Forelimb muscle (tissue), 1 donor: ENCODE measurements at places on chromosomes 5 and 9.
A peak's percentile ranks its signal among the peaks of the same experiment; 100 is the strongest.

- DNase-seq, result no peak
These were observed 1.8 kb upstream of the FAT2 start for GRCh38 chr5:151592855-151593408.

DNA sequence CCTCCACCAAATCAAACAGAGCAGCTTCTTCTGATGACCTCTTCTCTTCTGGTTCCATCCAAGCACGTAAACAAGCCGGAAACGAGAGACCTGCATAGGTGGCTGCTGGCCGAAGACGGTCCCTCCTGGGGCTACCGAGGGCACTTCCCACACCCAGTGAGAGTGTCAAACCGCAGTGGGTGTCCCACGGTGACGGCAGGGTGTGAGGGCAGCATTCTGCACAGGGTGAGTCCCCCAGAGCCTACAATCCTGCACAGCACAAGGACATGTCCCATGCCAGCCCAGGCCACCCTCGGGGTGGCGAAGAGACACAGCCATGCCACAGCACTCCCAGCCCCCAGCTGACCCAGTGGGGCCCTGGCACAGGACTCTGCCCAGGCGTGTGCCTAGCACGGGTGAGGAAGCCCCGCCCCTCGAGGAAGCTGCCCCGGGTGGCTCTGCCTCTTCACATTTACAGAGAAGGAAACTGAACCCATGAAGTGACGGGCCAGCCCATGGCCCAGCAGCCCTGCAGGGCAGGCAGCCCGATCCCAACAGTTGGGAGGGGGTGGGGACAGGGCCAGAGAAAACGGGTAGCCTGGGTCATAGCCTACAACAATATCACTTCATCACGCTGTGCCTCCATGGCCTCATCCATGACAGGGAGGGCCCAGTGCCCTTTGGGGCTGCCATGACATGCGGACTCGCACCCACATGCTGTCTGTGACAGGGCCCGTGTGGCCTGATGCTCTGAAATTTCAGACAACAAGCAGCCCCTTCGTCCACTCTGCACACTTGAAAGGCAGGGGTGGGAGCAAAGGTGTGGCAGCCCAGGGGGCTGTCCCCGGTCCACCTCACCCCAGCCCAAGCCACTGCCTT, 43.2 kb downstream of the SEMA4D start:
- DNase-seq, result no peak

DNA sequence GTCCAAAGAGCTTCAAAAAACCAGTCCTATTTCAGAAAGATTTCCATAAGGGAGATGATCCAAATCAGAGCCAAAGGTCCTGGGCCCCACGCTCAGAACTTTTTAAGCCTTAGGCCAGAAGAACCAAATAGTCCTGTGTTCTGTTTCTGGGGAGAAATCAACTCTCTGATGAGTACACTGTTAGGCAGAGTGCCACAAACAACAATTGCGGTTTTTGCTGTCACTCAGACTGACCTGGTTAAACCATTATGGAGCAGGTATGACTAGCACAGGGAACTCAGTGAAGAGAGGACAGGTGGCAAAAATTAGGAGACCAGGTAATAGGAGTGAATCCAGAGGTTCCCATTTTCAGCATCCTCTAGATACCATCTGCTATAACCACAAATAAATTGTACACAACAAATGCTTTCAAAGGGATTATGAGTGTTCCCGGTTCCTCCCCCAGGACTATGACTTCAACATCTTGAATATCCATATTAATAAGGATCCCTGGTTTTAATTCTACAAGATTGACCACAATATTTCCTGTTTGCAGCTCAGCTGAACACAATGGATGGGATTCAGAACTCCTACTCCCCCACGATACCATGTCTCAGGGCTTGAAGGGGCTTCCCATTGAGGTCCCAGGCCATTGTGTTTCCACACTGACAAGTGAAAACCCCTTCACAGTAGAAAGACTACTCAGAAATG, 52.1 kb upstream of the FREM1 start:
- DNase-seq, result no peak

DNA sequence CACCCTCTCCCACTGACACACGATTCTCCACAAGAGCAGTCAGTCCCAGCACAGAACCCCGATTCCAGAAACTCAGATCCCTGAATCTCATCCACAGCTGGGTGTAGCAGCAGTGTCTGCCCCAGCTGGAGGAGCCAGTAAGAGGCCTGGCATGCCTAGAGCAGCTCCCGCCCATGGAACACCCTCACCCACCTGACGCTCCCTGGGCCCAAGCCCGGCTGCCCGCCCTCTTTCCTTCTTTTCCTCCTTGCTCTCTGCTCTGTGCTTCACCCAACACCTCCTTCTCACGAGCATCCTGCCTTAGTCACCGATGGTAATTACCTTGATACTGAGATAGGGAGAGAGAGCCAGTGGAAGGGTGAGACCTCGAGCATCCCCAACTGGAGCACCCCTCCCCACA, 8.7 kb downstream of the PCDH1 start:
- no peak for DNase-seq

DNA sequence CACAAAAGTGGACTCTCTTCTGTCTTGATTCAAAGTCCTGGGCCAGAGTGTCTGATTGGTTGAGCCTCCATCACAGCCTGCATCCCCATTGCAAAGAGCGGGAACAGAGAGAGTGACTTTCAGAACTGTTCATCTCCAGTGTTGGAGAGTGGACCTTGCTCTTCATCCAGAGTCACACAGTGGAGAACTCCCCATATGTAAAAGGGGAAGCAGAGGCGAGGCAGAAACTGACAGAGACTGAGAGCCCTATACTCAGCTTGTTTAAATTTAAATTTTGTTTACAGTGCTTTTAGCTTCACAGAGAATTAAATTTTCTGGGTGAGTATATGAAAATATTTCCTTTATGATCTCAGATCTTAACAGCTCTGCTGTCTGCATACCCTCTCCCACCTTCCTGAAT, 70.0 kb upstream of the SSBP2 start:
- DNase-seq, result no peak

- DNase-seq, result no peak
These were observed 45.2 kb downstream of the ANKDD1B start for GRCh38 chr5:75656311-75657003.

- DNase-seq, result no peak
These were observed 12.7 kb downstream of the MATR3 start for GRCh38 chr5:139306197-139306596.

GRCh38 chr5:15798006-15798405, 298.0 kb downstream of the FBXL7 start:
- no peak for DNase-seq

GRCh38 chr9:135551456-135551855, 5.5 kb downstream of the OBP2A start:
- no peak for DNase-seq

- no peak for DNase-seq
These were observed 975 bp downstream of the OCLN start for GRCh38 chr5:69493396-69494133.

- no peak for DNase-seq
These were observed at the start of gene SPACA9 for GRCh38 chr9:132878695-132879456. TSS of gene SPACA9 (plus strand) at chr9:132878898. CDS start at chr9:132883948, 5,050 bp downstream.

DNA sequence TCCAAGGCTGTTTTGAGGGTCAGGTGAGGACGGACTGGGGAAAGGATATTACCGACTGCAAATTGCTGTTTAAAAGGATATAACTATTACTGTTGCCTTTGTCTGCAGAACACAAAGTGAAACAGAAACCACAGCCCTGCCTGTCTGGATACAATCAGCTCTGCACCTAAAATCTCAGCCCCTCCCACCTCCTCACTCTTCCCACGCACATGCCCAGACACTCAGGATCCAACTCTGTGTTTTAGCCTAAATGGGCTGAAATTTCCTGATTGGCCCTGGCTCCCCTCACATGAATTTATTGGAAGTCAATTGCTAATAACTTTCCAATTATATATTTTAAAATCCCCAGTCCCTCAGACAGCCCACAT, 176.3 kb upstream of the PPP1R26 start:
- DNase-seq, result no peak

GRCh38 chr9:135155396-135155795, 67.9 kb downstream of the OLFM1 start:
- DNase-seq, result no peak

GRCh38 chr5:74205767-74206578, 434.6 kb downstream of the ENC1 start:
- no peak for DNase-seq

GRCh38 chr5:17769277-17769676, 135.0 kb downstream of the TAF11L14 start:
- no peak for DNase-seq

- no peak for DNase-seq
These were observed 91.1 kb upstream of the DAB2 start for GRCh38 chr5:39515881-39516280.

DNA sequence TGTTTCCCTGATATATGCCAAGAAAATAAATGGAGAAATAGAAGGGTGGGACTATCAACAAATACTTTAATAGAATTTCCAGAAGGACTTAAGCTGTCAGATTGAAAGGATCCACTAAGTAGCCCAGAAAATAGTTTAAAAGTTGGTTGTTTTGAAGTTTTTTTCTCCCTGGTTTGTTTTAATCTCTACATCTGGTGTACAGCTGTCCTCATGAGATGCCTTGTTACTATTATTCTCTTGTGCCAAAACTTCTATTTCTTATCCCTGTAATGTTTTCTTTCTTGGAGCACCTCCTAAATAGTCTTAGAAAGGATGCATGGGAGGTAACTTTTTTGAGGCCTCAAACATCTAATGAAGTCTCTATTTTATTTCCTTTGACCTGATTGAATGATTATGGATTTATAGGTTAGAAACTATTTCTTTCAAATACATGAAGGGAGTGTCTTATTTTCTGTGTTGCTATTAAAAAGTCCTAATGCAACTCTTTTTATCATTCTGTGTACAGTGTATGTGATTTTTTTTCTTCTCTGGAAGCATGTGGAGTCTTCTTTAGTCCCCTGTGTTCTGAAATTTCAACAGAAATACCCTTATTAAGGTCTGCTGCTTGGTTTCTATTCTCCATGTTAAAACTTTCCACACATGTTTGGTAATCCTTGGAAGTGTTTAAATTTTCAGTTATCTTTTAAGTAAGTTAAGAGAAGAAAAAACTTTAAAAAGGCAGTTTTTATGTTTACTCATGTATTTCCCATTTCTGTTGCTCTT, 140.0 kb upstream of the CDKN2B start:
- no peak for DNase-seq

GRCh38 chr5:90020575-90021538, 388.7 kb downstream of the CETN3 start:
- DNase-seq, result peak; percentile 5

DNA sequence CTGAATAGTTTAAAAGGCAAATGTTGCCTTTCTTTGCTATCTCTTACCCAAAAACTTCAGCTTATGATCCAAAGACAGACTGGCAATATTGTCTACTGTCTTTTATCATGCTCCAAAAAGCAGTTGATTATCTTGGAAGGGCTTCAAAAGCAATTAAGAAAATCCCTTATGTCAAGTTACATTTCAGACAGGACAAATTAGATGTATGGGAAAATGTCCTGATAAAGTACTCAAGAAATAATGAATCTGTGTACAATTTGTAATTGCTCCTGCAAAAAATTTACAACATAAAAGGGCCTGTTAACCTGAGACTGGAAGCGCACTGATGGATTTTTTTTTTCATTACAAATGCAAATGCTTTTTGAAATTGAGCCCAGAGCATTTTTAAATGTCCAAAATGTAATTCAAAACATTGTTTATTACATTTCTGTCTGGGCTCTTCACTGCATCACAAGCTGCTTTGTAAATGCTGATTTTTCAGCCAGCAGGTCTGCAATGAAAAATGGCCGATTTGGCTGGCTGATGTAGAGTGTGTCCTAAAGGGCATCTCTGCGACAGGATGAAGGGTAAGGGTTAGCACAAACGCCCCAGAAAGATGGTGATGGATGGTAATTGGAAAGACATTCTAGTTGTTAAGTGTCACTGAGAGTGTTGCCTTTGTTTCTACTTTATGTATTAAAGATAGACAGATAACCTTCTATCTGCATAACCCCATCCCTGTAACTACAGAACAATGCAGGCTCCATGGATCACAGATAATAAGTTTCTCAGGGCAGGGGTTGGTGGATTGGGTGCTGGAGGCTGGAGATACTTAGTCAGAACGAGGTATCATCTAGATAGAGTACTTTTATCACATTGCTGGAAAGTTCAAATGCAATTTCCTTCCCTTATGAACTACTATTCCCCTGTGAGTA, 27.0 kb downstream of the MAT2B start:
- no peak for DNase-seq

DNA sequence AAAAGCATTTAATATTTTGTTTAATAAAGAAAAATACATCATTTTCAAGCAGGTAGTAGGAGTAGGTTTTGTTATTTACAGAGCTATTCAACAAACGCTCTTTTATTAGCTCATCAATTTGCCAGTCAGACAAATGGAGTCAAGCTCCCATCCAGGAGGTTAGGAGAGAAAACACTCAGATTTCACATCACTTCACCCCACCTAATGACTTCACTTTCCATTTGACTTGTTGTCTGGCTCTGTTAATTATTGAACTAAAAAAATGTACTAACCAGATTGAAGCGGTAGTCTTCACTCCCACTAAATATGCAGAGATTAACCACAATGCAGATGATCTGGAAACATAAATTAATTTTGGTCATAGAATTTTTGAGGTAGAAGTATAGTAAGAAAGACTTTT, 193.6 kb upstream of the VCAN start:
- DNase-seq, result no peak

- DNase-seq, result no peak
These were observed 16.2 kb downstream of the FNBP1 start for GRCh38 chr9:130026583-130027340.

DNA sequence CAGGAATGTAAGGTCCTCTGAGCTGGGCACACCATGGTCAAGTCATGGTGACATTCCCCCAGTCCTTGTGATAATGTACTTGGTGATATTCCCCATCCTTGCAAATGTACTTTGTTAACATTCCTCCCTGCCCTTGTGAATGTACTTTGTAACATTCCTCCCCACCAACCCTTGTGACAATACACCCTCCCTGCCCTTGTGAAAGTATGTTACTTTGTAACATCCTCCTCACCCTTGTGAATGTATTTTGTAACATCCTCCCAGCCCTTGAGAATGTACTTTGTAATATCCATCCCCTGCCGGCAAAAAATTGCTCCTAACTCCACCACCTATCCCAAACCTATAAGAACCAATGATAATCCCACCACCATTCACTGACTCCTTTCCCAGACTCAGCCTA, 53.3 kb downstream of the RAPGEF6 start:
- no peak for DNase-seq

- no peak for DNase-seq
These were observed 75.5 kb downstream of the LMX1B start for GRCh38 chr9:126689027-126689825.

- DNase-seq, result no peak
These were observed 209.0 kb downstream of the TTLL11 start for GRCh38 chr9:121884057-121884541.

DNA sequence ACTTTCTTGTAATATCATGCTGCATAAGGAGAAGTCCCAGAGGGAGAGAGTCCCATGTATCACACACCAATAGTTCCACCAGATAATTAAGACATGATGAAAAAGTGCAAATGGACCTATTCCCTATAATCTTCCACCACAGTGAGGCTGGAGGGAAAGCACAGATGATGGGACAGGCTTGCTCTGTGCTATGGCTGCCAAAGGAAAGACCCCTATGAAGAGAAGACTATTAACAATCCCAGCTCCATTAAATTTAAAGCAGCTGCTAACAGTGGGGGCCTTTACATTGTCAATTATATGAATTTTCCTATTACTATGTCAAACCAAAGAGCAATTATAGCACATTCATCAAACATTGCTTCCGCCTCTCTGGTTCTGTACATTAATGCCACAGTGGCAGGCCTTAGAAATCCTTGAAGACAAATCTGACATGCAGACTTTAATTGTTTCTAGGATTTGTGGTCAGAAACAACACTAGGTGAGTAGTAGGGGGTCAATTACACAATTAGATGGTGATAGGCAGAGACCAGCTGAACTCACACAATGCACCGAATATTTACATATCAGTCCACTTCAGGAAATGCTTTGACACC, 551.3 kb downstream of the TLE1 start:
- no peak for DNase-seq

GRCh38 chr9:94818178-94818541, 91.7 kb downstream of the AOPEP start:
- DNase-seq, result no peak
